COLO829 (cell line): ENCODE measurements at places on chromosomes 12 and 14.

DNA sequence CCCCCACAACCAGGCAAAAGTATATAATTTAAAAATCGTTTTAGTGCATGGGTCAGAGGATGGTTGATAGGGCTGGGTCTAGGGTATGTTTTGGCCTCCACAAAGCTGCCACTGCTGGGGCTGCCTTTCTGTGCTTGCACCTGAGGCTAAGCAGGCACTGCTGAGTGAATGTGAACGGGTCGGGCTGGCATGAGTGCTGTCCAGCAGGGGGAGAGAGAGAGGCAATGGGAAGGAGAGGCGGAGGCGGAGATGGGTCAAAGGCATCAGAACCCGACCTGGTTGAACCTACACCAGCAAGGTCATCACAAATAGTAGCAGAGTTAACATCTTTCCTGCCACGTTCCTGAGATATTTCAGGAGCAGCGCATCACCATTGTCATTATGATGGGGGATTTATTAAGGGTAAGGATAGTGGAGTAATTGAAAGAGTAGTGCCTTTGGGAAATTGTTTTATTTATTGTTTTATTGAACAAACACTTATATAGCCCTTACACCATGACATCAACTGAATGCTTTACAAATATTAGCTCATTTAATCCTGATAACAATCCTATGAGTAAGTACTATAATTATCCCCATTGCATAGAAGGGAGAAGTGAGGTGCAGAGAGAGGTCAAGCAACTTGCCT is 5.8 kb upstream of the NRXN3 start:
- DNase-seq: no peak

- peak; percentile 38 for DNase-seq
These were observed 62.1 kb downstream of the TNFAIP2 start for GRCh38 chr14:103185051-103186029.

DNA sequence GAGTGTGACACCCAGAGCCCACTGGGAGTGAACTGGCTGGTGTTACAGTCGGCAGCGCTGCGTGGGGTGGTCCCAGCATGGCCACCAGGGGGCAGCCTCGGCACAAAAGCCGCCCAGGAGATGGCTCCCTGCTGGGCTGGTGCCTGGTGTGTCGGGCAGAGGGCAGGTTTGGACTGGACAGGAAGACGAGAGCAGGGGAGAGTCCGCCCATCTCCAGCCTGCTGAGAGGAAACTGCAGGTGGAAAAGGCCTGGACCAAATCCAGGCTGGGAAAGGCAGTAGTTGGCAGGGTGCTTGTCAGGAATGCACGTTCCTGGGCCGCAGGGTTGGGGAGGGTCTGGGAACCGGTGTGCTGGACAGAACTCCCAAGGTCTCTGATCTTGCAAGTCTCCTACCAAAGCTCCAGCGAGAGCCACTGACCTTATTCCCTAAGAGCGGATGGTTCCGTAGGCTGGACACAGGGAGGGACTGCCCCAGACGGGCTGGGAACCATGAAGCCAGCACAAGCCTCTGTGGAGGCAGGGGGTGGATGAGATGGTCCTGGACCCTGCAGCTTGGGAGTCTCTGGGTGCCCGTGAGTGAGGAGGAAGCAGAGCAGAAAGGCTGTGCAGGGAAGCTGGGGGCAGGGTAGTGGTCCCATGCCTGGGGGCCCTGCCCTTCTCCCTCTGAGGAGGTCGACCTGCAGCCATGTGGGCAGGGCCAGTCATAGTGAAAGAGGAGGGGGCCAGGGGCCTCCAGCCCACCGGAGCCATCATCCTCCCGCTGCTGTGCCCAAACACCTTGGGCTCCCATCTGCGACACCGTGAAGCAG is 1.8 kb downstream of the AHNAK2 start:
- peak; percentile 63 for DNase-seq

DNA sequence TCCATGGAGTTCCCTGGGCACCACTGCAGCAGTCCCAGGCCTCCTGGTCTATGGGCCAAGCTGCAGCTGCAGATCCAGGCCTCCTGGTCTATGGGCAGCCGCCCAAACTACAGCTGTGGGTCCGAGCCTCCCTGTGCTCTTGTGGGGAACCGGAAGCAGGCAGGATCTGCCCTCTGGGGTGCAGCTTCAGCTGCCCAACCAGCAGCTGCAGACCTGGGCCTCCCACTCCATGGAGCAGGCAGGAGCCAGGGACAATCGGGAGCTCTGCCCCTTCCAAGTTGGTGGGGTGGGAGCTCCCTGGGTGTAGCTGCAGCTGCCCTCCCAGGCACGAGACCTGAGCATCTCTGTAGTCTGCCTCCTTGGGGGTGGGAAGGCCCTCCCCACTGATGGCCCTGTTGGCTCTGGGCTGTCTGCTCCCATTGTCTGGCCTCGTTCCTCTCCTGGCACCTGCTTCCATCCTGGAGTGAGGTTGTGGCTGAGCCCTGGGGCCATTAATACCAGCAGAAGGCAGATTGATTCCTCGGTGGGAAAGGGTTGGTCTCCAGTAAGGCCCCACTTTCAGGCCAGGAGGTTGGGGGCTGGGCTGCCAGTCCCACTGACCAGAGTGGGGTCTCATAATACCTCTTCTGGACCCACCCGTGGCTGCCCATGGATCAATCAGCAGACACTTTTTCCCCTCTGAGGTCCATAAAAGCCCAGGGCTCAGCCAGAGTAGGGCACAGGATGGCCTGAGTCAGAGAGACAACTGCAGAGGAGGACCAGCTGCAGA is 142.1 kb downstream of the GPR65 start:
- no peak for DNase-seq

- DNase-seq: no peak
These were observed 616.4 kb downstream of the MED13L start for GRCh38 chr12:115661112-115661511.

- no peak for DNase-seq
These were observed 43.4 kb downstream of the SLC6A12 start for GRCh38 chr12:170371-171225.

DNA sequence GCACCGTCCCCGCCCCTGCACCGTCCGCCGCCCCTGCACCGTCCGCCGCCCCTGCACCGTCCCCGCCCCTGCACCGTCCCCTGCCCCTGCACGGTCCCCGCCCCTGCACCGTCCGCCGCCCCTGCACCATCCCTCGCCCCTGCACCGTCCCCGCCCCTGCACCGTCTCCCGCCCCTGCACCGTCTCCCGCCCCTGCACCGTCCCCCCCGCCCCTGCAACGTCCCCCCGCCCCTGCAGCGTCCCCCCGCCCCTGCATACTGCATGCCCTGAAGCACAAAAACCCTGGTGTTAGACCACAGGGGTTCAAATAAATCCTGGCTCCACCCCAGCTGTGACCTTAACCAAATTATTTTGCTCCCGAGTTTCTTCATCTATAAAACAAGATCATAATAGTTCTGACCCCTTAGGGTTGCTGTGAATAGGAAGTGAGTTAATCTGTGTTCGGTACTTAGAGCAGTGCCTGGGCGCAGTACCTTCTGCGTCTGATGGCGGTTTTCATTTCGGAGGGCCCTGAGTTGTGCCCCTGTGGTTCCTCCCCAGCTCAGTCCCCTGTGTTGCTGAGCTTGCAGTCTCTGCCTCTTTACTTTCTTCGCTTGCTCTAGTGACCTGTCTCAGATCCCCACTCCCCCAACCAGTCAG is 38.1 kb downstream of the ESRRB start:
- no peak for DNase-seq
